ENCODE measurements at places on chromosomes 4 and X.

- DNase-seq = no peak
Observed at GRCh38 chrX:137482136-137482535, 83.8 kb upstream of the ZIC3 start.

GRCh38 chr4:147093206-147093605, 147.5 kb upstream of the TTC29 start:
- no peak for DNase-seq

DNA sequence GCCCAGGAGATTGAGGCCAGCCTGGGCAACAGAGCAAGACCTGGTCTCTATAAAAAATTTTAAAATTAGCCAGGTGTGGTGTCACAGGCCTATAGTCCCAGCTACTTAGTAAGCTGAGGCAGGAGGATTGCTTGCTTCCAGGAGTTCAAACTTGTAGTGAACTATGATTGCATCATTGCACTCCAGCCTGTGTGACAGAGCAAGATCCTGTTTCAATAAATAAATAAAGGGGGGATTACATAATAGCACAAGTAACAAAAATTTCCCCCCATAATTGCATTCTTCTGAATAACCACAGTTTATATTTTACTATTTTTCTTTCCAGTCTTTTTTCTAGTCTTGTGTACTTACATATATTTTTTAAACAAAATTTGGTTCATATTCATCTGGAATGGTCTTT, 135.6 kb downstream of the CHIC2 start:
- DNase-seq = no peak

- DNase-seq = no peak
Observed at GRCh38 chr4:184163813-184164212, 53.9 kb downstream of the ENPP6 start.

DNA sequence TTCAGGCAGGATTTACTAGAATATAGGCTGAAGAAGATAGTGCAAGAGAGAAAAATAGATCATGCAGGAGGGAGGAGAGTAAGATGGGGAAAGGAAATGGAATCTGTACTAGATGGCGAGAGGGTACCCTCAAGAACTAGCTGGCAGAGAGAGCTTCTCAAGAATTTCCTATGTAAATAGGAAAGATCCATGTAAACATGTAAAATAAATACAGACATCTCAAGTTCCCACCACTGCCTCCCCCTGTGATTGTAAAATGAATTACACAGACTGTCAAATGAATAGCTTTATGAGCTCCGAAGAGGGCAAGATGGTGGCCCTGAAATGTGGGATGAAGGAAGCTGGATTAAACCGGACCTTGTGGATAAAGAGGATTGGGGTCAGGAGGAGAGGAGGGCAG, 178.0 kb downstream of the PALLD start:
- DNase-seq = no peak

DNA sequence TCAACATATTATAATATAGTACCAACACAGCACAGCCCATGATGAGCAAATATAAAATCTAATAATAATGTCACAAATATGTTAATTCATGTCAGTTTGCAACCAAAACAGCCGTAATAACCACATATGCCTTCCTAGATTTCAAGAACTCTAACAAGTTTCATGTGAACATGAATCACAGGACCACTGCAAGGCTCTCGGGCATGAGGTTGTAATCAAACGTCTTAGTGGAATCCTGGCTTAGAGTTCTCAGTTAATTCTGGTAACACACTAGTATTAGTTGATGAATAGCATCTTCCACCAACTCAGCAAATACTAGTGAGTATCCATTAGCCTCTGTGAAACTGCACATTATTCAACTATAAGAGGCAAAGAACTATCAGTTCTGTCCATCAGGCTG, 379.3 kb upstream of the TENM3 start:
- no peak for DNase-seq

DNA sequence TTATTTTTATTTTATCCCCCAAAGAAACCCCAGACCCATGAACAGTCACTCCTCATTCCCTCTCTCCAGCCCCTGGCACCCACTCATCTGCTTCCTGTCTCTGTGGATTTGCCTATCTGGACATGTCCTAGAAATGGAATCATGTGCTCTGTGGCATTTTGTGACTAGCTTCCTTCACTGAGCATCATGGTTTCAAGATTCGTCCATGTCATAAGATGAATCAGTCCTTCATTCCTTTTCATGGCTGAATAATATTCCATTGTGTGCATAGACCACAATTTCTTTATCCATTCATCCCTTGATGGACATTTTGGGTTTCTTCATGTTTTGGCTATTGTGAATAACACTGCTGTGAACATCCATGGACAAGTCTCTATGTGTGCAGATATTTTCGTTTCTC, 10.2 kb downstream of the ABCD1 start:
- no peak for DNase-seq

GRCh38 chr4:137705171-137705783, 173.0 kb upstream of the PCDH18 start:
- DNase-seq = no peak

- peak; percentile 66 for DNase-seq
Observed at GRCh38 chr4:185134307-185134869, 8.7 kb upstream of the SLC25A4 start.

GRCh38 chrX:118536204-118536603, 40.6 kb downstream of the DOCK11 start:
- no peak for DNase-seq

DNA sequence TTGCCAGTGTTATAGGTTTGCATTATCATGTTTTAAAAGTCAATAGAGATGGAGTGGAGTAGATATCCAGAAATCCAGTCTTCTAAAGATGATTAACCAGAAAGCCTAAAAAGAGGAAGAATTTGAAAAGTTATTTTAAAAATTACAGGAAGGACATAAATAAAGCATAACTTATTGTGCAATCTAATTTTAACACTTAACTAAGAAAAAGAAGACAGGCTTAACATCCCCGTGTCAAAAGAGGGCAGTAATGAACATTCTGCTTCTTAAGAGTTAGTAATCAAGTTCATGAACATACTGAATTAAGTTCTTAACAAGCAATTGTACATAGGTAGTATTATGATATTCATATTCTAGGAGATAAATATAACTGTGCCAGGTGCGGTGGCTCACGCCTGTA, 39.3 kb downstream of the ELF2 start:
- no peak for DNase-seq

Measured in CD4-positive, alpha-beta T cell treated with Interleukin-2 at 100 ng/mL for 4 hours (primary cell).